ENCODE measurements at places on chromosomes 7 and 10.

DNA sequence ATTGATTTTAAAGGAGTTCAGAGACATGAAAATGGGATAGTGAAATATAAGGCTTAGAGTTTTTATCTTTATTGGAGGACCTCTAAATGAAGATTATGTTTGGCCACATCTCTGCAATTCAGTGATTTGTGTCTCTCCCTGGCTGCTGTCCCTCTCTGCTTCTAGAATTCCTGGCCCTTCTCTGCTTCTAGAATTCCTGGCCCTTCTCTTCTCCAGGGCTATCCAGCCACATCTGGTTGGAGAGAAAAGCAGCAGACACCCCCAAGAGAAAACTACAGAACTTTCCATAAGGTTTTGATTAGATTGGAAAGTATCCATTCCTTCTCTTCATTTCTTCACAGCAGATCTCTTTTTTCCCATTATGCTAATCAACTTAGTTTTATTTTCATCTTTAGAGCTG, 135.5 kb downstream of the NPY start:
- no peak for DNase-seq

DNA sequence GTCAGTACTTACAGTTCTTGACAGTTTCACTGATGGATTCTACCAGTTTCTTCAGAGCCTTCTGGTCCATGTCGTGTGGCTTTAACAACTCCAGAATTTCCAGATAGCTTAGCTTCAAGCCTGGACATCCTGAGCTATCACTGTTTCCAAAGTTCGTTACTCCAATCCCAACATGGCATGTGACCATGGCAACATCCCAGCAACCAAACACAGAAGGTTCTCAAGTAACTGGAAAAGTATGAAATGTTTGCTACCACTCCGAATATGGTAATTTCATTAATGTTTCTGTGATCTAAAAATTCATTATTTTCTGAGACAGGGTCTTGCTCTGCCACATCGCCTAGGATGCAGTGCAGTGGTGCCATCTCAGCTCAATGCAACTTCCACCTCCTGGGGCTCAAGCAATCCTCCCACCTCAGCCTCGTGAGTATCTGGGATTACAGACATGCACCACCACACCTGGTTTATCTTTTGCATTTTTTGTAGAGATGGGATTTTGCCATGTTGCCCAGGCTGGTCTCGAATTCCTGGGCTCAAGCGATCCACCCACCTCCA, 29.3 kb downstream of the RBM48 start:
- DNase-seq, result no peak

GRCh38 chr7:46160861-46161260, 239.8 kb upstream of the IGFBP3 start:
- DNase-seq, result no peak

DNA sequence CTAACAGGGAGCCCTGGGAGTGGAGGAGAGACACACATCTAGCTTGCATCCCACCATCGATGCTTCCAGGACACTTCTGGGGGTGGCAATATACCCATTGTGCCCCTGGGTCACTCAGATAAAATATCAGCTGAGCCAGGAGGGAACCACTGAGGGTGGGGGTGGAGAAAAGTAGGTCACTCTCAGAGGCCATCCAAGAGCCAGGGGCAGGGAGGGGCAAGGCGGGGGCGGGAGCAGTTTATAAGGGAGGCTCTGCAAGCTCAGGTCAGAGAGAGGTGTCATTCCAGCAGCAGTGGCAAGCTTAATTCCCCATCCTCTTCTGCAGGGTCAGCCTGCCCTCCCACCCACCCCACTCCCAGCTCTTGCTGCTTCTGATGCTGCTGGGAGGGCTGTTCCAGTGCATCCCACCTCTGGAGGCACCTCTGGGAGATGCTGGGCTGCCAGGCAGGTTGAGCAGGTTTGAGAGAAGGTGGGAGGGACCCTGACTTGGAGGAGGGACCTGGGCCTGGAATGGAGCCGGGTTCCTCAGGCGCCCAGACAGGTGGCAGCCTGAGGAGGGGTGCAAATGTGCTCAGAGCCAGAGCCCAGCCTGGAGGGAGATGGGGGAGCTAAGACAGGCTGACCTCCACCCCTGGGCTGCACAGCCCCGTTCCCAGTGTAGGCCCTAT, 20.1 kb upstream of the TLX1 start:
- no peak for DNase-seq

- no peak for DNase-seq
These were observed 20.9 kb downstream of the SLC29A3 start for GRCh38 chr10:71339796-71340589.

- DNase-seq, result no peak
These were observed 169.2 kb downstream of the HGF start for GRCh38 chr7:81600608-81601007.

DNA sequence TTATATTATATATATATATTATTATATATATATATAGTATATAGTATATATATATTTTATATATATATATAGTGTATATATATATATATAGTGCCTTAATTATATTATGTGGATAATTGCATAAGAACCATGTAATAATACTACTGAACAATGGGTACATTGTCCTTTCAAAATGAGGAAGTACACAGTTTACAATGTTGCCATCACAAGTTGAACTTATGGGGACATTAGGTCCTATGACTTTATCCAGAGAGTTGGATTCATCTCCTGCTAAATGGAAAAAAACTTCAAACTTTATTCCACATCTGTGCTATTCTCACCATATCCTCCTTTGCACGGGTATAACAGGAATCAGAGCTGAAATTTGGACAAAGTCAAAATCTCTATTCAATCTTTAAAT, 105.0 kb upstream of the AGR3 start:
- DNase-seq, result no peak

GRCh38 chr10:97584060-97584797, at the start of gene HOGA1:
Gene HOGA1 (plus strand): TSS chr10:97584389. CDS start chr10:97584704, 315 bp downstream.
- DNase-seq, result no peak

- no peak for DNase-seq
These were observed 30.0 kb upstream of the EIF5AL1 start for GRCh38 chr10:79482304-79482703.

- no peak for DNase-seq
These were observed 58.1 kb downstream of the ITGA8 start for GRCh38 chr10:15661574-15661973.

DNA sequence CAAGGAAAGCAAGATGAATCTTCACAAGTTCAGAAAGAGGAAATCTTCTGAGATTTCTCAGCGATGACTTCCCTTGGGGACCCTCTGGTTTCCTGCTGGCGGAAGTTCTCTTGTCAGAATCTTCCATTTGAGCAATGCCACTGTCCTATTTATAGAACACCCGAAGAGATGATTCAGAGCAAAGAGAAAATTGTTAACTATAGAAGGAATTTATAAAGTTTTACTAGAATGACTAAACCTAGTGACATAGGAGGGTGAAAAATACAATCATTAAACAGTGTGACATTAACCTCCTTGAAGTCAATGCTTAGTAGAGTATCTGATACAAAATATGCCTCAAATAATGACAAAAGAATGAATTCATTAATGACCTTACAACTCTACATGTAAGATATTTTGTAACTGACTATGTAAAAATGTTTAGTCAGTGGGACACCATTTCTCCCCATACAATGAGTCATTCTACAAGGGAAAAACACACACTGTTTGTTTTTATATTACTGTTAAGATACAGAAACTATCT, 206.5 kb upstream of the CNTNAP2 start:
- DNase-seq, result no peak

DNA sequence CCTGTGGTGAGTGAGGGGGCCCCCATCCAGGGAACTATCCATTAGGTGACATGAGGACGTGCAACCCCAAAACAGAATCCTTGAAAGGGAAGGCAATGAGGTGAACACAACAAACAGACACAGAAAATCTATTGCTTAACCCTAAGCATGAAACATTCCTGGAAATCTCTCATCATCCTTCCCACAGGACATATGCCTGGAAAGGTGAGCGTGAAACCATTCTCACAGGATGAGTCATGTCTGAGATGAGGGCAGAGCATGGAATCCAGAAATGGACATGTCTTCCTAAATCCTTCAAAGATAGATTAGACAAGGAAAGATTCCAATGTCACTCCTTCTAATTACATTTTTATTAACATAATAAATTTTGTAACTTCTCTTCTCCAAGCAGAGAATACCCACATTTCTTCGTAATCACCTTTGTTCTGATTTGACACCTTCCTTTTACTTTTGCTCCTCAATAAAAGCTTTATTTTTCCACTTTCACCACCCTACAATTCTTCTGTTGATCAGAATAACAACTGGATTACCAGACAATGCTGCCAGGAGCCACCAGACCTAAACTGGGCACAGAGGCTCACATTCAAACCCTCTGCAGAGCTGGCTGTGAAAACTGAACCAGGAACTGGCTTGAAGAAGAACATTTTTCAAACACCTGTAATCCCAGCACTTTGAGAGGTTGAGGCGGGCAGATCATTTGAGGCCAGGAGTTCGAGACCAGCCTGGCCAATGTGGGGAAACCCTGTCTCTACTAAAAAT, 67.2 kb downstream of the COBL start:
- no peak for DNase-seq

GRCh38 chr10:122296363-122297120, 25.4 kb downstream of the BTBD16 start:
- no peak for DNase-seq

DNA sequence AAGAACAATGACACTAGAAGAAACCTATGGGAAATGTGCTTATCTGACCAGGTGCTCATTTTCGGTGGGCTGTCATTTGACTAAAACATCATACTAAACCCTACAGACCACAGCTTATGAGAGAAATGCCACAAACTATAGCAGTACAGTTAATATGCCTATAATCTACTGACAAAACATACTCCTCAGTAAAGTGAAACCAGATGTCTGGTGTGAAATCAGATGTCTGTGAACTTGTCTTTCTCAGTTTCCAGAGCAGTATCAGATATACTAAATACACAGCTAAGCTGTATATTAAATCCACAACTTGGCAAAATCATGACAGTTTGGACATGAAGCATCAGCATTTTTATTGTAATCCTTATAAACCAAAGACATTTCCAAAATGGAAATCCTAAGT, 3.3 kb downstream of the IMMP2L start:
- DNase-seq, result no peak

DNA sequence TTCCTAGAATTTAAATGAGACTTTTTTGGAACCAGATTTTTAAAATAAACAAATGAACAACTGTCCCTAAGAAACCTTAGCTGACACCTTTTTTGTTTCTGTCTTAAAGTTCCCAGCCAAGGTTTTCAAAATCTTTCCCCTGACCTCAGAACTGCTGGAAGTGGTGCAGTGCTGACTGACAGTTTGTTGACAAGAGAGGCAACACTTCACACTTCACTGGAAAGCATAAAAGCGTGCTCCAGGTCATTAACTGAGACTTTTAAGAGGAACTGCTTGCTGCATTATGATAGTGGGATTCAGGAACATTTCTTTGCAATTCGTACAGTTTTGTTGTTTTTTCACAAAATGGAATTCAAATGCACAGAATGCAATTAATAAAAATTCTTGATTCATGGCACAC, 36.2 kb downstream of the SYPL1 start:
- no peak for DNase-seq

- no peak for DNase-seq
These were observed 30.7 kb upstream of the ACSL5 start for GRCh38 chr10:112343056-112343806.
